ENCODE measurements at places on chromosomes 5 and 9.

DNA sequence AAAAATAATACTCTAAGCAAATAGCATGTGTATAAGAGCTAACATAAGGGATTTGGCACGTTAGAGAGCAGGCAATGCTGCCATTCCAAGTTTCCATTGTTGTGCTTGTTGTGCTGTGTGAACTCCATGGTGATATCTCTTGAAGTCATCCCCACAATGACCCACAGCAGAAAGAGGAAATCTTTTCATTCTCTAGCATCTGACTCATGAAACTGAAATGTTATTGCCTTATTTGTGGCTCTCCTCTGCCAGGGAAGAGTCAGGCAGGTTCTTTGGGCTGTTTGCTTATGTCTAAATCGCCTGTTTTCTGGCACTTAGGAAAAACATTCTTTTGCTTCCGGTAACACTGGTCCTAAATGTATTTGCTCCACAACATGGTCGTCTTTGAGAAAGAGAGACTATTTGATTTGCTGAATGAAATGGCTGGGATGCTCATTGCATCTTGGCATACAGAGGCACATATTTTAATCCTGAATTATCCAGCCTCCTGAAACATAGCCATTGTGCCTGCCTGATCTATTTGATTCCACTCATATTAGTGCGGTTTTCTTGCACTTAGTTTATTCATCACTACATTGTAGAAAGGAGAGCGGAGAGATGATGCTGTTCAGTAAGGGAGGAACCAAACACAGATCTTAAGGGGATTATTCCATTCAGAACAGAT, 188.8 kb downstream of the CSNK1G3 start:
- DNase-seq, result no peak

GRCh38 chr9:19788614-19789271, at the start of gene SLC24A2:
Gene SLC24A2 (minus strand): TSS chr9:19789037.
- no peak for DNase-seq

DNA sequence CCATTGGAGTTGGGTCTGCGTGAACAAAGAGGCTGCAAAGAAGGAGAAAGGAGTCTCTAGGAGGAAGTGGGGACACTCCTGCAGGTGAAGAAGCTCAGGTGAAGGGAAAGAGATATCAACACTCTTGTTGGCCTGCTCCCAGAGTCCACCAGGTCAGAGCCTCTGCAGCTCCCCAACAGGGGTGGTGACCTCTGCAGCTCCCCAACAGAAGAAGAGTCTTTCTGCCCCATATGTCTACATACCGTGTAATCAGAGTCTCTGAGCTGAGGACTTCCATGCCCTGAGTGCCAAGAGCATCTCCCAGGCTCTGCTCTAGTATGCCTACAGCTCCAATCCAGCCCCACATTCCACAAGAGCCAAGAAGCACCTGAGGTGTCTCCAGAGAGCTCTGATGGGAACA, 67.4 kb upstream of the TRPC7 start:
- DNase-seq, result no peak

DNA sequence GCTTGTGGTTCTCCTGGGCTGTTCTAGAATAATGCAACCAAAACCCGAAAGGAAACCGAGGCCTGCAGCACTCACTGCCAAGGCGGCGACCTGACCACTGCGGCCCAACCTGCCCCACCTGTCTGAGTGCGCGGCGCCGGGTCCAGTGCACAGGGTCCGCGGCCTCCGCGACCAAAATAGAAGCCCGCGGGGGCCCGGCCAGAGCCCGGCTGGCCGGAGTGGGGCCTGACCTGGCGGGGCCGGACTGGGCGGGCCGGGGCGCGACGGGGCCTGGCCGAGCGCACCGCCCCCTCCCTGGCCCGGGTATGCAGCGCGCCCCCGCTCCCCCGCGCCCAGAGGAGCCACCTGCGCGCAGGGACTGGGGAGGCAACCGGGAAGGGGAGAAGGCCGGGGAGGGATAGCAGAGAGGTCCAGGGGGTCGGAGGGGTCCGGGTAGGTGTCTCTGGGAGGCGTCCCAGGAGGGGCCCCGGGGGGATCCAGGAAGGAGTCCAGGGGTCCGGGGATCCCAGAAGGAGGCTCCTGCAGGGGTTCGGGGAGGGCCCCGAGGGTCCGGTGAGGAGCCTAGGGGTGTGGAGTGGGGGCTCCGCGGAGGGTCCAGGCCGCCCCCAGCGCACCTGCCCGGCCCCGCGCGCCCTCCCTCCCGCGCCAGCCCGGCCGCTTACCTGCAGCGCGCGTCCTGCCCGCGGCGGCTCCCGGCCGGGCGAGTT, 503 bp downstream of the SEMA4D start:
- DNase-seq, result no peak

- DNase-seq, result peak; percentile 67
Observed at GRCh38 chr9:97853844-97854695, 1.0 kb downstream of the FOXE1 start.

- no peak for DNase-seq
Observed at GRCh38 chr5:111389390-111390082, 122.8 kb downstream of the STARD4 start.

GRCh38 chr5:72015103-72015548, 92.1 kb upstream of the MAP1B start:
- no peak for DNase-seq

- no peak for DNase-seq
Observed at GRCh38 chr5:82698026-82698425, 379.2 kb downstream of the TMEM167A start.

DNA sequence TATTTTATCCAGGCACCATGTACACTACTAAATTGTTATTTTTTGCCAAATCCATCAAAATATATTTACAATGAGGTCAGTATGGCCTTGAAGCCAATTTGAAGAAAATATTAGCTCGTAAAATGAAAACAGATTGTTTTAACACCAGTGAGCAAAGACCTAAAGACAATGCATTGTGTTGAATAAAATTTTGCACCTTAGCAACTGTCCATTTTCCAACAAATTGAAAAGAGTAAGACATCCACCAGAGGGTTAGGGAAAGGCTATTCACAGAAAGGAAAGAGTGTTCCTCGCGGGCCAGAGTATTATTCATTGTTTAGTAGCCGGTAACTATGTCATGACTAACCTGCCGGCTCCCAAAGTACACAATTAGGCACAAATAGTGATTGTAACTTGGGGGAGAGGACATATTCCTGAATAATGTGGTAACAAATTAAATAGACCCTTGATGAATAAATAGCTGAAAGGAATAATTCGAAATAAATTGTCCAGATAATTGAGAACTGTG, 213.3 kb downstream of the DNAH5 start:
- DNase-seq, result no peak

DNA sequence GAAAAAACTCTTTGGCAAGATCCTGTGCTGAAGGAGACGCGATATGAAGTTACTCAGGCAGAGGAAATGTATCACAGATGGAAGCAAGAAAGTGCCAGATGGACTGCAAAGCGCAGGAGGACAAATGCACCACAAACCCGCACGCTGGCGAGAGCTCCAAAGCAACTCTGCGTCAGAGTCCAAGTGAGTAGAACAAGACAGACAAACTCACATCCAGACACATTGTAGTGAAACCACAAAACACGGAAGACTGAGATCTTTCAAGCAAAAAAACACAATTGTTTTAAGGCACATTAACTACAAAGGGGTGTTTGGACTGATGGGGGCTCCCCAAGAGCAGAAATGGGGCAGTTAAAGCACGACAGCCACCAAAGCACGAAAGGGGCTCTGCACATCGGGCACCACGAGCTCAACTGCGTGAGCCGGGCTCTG, 39.2 kb upstream of the NKD2 start:
- DNase-seq, result no peak

GRCh38 chr5:10244342-10244944, 5.2 kb downstream of the ATPSCKMT start:
- DNase-seq, result no peak

Data from stimulated activated CD4-positive, alpha-beta T cell treated with anti-CD3 and anti-CD28 coated beads, Interleukin-1b, Interleukin-23, amount 100 ng/mL, for 48 hours (primary cell).